ENCODE measurements at places on chromosomes 1 and 21.

GRCh38 chr1:115748401-115749150, 19.9 kb downstream of the CASQ2 start:
- DNase-seq = no peak

DNA sequence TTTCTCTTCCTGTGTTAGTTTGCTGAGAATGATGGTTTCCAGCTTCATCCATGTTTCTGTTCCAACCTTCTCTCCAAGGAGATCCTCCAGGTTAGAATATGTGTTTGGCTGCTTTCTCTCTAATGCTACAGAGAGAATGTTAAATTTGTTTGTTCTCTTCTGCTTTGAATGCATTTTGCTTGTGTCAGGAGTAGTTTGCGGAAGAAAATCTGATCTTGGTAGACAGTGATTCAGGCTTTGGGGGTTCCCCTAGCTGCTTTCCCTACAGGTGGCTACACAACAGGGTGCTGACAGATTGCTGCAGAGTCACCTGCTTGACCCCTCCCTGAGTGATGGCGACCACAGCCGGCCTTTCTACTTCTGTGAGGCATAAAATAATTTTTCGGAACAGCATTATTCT, 41.8 kb downstream of the MACO1 start:
- no peak for DNase-seq

DNA sequence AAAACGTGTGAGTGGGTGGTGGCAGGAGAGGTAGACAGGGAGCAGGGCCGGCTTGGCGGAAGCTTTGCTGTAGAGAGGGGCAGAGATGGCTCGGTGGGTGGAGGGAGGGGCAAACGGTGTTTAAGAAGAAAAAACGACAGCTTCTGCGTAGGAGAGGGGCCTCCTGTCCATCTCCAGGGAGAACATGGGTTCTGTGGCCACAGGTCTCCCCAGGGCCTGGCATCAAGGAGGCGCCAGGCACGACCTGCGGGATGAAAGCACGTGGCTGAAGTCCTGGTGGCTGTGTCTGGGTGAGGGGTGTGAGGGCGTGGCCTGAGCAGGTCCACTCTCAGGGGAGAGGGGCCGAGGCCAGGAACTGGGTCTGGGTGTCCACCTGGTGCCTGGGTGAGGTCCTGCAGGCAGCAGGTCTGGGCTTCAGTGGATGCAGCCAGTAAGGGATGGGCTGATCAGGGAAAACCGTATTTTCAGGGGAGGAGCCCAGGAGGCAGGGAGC, 940 bp upstream of the PRKCZ start:
- DNase-seq = peak; percentile 30

GRCh38 chr21:45550522-45551210, 8.4 kb upstream of the SLC19A1 start:
- no peak for DNase-seq

DNA sequence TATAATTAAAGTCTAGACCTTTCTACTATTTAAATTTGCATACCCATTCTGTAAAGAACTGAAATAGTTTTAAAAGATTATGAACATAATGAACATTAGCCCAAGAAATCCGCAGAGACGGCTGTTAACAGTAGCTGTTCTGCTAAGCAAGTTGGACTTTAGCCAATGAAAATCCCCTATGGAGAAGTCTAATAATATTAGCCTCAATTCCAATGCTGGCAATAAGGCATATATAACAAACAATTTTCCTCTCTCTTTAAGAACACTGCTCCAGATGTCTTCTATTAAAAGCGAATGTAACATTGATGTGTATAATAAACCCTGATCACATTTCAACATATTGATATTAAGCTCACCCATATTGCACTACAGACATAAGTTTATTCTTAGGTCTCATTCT, 221.3 kb upstream of the KCTD3 start:
- no peak for DNase-seq

DNA sequence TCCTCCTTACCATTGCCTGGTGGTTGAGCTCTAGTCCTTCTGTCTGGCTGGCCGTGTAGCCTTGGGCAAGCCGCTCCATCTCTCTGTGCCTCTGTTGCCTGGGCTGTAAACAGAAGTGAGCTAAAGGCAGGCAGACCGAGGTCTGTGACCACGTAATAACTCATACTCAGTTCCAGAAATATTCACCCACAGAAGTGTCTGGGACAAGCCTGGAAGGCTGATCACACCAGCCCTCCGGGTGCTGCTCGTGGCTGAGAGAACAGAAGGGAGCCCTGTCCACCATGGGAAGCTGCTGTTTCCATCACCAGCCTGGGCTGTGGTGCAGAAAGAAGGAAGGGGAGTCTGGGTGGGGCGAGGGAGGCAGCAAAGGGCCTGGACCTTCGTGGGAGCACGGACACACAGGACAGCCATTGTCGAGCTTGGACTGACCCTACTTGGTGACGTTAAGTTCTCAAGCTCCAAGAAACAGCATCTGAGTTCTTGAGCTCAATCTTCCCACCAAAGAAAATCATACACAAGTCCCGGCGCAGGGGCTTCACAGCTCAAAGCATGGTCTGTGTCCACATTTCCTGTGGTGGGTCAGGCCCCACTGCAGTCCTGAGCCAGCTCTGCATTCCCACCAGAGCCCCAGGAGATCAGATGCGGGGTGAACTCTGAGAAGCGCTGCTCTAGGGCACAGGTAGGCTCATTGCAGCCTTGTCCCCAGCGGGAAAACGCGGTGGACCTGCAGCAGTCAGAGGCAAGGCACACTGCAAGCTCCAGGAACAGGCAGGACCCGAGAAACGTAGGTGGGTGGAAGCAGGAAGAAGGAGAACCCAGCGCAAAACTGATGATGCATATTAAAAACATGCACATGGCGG, 61.8 kb downstream of the RUNX3 start:
- DNase-seq = no peak

GRCh38 chr1:184373155-184373554, 13.7 kb upstream of the C1orf21 start:
- no peak for DNase-seq

DNA sequence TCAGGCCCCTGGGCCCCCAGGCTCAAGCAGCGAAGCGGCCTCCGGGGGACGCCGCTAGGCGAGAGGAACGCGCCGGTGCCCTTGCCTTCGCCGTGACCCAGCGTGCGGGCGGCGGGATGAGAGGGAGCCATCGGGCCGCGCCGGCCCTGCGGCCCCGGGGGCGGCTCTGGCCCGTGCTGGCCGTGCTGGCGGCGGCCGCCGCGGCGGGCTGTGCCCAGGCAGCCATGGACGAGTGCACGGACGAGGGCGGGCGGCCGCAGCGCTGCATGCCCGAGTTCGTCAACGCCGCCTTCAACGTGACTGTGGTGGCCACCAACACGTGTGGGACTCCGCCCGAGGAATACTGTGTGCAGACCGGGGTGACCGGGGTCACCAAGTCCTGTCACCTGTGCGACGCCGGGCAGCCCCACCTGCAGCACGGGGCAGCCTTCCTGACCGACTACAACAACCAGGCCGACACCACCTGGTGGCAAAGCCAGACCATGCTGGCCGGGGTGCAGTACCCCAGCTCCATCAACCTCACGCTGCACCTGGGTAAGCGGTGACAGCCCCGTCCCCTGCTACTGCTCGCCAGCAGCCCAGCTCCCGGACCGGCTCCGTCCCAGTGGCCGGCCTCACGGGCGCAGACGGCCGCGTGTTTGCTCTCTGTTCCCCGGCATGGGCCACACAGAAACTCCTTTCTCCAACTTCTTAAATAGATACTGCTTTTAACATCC, 539 bp downstream of the LAMC1 start:
- peak; percentile 32 for DNase-seq

DNA sequence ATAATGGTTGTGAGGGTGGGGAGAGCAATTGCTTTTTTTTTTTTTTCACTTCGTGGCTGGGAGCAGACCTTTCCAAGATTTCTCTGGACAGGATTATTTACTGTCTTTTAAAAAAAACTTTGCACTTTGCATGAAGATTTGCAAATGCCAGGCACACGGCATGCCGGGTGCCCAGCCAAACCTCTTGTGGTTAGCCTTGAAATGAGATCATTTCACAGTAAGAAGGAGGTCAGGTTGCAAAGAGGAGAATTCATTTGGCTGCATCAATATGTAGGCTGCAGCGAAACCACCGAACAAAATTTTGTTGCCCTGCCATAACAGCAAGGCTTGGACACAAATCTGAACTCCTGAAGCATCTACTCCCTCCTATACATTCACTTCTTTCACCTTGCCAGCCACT, 36.5 kb upstream of the KCND3 start:
- DNase-seq = peak; percentile 38

- no peak for DNase-seq
These were observed 37.9 kb downstream of the PIGM start for GRCh38 chr1:159993911-159994310.

DNA sequence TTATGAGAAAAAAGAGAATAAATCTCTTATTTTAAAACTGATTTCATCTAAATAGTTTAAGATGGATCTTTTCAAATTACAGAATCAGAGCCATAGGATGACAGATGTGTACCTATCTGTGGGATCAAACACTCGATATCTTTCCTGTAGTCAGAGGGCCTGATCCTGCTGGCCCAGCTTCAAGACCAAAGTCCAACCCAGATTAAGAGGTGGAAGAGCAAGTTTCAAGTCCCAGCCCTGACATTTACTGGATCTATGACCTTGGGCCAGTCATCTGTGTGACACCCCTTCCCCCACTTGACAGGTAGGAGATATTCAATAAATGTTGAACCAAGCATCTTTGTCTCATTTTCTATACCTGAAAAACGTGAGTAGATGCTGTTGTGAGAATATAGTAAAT, 140.7 kb downstream of the FAM78B start:
- DNase-seq = no peak

DNA sequence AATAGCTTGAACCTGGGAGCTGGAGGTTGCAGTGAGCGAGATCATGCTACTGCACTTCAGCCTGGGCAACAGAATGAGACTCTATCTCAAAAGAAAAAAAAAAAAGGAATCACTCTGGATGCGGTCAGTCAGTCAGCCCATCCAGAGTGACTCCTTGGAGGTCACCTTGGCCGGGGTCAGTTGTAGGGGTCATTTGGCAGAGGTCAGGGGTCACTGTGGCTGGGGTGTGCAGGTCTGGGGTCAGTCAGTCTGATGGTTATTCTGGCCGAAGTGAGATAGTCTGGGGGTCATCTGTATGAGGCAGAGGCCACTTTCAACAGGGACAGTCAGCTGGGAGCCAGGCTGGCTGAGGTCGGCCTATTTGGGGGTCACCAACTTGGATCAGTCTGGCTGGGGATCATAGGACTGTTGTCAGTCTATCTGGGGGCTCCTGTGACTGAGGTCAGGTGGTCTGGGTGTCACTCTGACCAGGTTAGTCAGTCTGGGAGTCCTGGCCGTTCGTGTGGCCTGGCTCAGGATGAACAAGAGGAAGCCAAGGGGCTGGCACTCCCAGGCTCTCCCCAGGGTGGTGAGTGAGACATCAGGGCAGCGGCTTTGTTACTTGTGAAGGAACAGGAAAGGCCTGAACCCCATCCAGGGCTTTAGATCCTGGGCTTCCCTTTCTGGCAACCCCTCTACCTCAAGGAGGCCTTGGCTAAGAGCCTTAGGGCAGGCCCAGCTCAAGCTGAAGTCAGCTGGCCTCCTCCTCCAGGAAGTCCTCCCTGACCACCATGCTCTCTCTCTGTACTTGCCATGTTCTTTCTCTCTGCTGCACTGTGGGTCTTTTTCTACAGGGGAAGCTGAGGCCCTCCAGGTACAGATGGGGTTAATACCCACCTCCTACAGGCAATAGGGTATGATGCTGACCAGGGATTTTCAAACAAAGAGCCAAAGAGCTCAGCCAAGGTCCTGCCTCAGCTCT, 15.1 kb downstream of the PTPRU start:
- DNase-seq = no peak

GRCh38 chr21:38965910-38966504, 160.3 kb downstream of the ETS2 start:
- DNase-seq = peak; percentile 79

- no peak for DNase-seq
These were observed 339.9 kb upstream of the TMPRSS15 start for GRCh38 chr21:18743531-18743930.

DNA sequence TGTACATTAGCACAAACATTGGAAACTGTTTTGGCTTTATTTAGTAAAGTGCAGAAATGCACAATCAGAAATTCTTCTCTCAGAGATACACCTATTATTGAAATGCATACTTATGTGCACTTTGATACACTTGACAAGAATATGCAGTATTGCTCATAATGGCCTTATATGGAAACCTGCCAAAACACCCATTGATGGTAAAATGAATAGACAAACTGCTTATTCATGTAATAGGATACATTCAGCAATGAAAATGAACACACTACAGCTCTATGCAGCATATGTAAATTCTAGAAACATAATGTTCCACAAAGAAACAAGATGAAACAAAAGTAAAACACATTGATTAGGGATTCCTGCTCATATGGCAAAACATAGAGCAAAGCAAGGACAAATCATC, 223.9 kb downstream of the S1PR1 start:
- DNase-seq = no peak

GRCh38 chr1:56755911-56756310, 63.3 kb downstream of the FYB2 start:
- DNase-seq = no peak

DNA sequence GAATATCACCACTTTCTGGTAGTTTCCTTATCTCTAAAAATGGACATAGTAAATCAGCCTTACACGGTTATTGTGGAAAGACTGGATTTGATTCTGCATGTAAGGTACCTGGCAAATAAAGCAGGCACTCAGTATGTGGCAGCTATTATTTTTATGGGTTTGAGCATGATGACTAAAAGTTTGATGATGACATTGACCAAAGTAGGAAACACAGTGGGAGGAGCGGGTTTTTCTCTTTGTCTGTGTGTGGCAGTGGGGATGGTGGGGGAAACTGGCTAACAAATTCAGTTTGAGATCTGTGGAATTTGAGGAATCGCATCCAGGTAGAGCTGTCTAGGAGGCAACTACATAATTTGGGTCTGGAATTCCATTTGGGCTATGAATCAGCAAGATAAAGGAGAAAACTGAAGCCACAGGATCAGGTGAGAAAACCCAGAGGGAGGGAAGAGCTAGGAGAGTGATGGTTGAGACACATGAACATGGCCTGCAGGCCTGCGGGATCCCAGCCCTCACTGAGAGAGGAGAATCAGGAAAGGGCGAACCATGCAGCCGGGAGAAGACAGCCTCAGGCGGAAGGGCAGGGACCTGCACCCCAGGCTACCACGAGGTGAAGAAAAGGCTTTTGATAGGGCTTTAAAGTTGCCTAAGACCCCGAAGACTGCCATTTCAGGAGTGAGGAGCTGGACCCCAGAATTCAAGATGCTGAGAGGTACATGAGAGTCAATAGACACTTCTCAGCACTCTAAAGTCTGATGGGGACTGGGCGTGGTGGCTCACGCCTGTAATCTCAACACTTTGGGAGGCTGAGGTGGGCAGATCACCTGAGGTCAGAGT, 52.2 kb downstream of the MEF2D start:
- DNase-seq = no peak
